ENCODE measurements at places on chromosomes 1 and 21.

DNA sequence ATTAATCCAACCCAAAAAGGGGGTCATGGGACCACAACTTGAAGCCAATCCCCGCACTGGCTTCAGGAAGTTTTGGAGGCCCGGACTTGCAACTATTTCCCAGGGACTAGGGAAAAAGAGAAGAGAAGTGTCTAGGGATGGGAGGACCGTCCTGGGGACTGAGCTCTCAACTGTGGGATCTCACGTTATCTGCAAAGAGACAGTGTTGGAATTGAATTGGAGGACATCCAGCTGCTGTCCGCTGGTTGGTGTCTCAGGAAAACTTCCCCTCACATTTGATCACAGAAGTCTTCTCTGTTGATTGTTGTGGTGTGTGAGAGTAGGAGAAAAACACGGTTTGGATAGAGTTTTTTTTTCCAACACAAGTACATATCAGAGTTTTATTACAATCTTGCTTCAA, 46.2 kb upstream of the CITED4 start:
- DNase-seq: no peak

DNA sequence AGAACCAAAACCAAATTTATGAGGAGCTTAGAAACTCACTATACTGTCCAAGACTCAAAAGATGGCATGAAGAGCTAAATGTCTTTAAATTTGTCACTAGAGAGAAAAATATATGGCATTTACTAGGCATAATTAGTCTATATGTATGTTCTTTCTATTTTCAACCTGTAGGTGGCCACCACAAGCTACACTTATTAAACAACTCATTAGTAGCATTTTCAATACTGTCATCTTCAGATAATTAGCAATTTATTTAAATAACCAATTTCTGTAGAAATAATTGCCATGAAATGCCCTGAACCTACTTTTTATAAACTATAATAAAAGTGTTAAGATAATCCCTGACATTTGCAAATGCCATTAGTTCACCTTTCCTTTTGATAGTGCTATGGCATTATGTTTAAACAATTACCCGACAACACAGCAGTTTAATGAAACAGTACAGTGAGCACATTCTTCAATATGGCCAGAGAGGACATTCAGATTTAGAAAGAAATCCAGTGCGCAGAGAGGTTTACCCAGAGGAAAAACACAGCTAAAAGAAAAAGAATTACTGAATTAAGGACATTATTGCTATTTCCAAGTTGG, 522.5 kb downstream of the PTBP2 start:
- DNase-seq: no peak

- no peak for DNase-seq
These were observed 20.4 kb upstream of the ITLN2 start for GRCh38 chr1:160975026-160975425.

GRCh38 chr1:90650401-90650800, 66.7 kb downstream of the BARHL2 start:
- no peak for DNase-seq

DNA sequence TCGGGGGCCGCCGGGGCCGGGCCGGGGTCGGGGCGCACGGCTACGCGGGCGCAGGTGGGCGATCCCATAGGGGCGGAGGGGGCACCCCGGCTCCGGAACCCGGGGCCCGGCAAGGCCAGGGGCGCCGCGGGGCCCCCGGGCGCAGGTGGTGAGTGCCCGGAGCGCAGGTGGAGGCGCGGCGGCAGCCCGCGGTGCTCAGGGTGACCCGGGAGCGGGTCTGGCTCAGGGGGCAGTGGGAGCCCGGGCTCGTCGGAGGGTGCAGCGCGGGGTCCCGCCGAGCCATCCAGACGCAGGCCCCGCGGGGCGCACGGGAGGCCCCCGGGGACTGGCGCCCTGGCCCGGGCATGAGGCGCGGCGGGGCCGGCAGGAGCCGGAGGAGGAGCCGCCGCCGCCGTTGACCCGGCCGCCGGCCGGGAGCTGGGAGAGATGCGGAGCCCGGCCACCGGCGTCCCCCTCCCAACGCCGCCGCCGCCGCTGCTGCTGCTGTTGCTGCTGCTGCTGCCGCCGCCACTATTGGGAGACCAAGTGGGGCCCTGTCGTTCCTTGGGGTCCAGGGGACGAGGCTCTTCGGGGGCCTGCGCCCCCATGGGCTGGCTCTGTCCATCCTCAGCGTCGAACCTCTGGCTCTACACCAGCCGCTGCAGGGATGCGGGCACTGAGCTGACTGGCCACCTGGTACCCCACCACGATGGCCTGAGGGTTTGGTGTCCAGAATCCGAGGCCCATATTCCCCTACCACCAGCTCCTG, 489 bp downstream of the CELSR2 start:
- no peak for DNase-seq

- no peak for DNase-seq
These were observed 51.3 kb upstream of the CXADR start for GRCh38 chr21:17461582-17461981.

- DNase-seq: no peak
These were observed 54.0 kb downstream of the CLIC6 start for GRCh38 chr21:34722684-34723300.

GRCh38 chr1:23524716-23525401, 6.2 kb downstream of the E2F2 start:
- DNase-seq: no peak

- DNase-seq: no peak
These were observed 208.8 kb downstream of the PLPP3 start for GRCh38 chr1:56370513-56370912.

DNA sequence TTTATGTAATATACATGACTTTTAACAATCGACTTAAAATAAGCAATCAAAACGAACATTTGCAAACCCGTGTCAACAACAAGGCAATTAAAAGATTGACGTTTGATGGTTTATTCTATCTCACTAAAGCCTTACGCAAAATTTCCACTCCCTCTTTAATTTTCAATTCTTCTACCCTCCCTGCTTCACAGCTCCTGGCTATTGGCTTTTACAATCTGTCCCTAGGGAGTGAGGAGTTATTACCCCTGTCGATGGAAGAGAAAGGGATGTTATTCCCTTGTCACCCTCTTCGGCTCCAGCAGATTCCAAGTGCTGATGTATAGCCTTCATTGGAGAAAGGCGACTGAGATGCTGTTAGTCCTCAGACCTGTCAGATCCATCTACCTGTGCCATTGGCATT, 161.3 kb downstream of the ZNF281 start:
- no peak for DNase-seq

- DNase-seq: no peak
These were observed 207.2 kb downstream of the PTGER3 start for GRCh38 chr1:70840260-70840953.

DNA sequence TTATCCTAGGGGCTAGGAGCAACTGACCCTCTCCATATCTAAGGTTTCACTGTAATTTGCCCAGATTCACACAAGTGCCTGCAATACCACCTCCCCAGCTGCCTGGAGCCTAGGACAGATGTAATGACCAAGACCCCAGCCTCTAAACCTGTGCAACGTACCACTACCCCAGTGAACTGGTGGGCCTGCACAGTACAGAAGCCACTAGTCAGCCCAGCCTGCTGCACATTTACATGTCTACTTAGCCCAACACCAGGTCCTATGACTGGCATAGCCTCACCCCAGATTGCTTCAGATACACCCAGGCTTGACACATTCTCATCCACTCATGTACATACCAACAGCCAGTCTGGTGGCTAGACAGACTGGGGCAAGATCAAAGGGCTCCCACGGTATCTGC, 1336.6 kb downstream of the BRINP3 start:
- DNase-seq: no peak

- no peak for DNase-seq
These were observed 625.8 kb upstream of the ADGRL2 start for GRCh38 chr1:81174811-81175476.

DNA sequence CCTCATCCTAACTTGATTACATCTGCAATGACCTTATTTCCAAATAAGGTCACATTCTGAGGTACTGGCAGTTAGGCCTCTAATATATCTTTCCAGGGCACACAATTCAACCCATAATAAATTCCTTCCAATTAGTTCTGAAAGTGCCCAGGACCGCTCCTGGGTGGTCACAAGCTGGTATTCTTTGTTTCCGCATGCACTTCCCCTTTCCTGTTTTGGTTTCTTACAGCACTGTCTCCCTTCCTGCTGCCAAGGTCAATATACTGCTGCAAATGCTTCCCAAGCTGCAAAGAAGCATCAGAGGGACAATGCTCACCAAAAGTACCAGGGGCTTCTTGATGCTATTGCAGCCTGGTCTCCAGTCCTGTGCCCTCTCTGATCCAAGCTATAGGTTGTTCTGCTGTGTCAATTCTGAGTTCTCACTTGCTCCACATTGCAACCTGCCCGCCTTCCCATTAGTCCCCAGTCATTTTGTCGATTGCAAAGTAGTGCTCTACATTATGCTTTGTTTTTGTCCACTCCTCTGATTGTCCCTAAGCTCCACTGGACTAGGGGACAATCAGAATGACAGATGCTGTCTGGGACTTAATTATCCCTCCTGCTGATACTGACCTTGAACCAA, 13.9 kb upstream of the XPR1 start:
- no peak for DNase-seq

DNA sequence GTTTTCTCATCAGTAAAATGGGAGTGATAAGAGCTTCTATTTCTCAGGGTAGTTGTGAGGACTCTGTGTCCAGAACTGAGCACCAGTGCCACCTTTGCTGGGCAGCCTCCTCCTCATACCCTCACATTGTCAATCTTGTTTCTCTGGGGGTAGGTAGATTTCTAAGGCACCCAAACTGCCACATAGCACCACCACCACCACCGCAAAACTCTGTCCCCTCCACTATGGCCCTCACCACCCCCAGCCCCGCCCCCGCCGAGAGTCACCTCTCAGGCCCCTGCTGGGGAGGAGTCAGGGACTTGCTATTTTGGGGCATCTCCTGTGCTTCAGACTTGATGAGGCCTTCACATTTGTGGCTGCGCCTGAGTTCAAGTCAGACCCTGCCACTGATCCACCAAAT, 549.2 kb downstream of the PTPRU start:
- no peak for DNase-seq

- DNase-seq: no peak
These were observed 53.4 kb downstream of the ZBTB18 start for GRCh38 chr1:244104309-244105060.

DNA sequence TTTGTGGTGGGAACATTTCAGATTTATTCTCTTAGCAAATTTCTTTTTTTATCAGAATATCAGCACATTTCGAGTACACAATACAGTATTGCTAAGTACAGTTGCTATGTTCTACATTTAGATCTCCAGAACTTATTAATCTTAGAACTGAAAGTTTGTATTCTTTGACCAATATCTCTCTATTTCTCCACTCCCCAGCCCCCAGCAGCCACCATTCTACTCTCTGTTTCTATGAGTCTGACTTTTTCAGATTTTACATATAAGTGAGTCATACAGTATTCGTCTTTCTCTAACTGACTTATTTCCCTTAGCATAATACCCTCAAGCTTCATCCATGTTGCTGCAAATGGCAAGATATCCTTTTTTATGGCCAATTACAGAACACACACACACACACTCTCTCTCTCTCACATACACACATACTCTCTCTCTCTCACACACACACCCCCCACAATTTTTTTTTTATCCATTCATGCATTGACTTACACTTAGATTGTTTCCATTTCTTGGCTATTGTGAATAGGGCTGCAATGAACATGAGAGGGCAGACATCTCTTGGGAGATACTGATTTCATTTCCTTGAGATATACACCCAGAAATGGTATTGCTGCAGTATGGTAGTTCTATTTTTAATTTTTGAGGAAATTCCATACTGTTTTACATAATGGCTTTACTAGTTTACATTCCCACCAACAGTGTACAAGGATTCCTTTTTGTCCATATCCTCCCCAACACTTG, 15.7 kb downstream of the RPTN start:
- DNase-seq: no peak

GRCh38 chr1:30998887-30999286, 66.6 kb downstream of the PUM1 start:
- no peak for DNase-seq

- DNase-seq: no peak
These were observed 96.8 kb upstream of the C1orf21 start for GRCh38 chr1:184289825-184290550.

DNA sequence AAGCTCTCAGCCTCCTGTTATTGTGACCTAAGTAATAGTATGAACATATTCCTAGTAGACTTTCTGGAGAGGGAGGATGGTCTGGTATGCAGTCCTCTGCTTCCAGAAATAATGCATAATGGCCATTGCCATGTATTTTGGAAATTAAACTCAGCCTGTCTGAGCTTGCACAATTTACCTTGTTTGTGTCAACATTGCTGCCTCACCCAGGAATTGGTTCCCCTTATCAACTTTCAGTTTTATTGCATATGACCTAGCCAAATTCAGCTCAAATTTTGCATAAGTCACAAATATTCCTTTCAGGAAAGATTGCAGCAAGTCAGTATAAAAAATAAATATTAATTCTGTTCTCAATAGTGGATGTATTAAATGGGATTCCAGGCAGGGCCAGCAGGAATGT, 101.9 kb upstream of the SLC5A9 start:
- DNase-seq: no peak

DNA sequence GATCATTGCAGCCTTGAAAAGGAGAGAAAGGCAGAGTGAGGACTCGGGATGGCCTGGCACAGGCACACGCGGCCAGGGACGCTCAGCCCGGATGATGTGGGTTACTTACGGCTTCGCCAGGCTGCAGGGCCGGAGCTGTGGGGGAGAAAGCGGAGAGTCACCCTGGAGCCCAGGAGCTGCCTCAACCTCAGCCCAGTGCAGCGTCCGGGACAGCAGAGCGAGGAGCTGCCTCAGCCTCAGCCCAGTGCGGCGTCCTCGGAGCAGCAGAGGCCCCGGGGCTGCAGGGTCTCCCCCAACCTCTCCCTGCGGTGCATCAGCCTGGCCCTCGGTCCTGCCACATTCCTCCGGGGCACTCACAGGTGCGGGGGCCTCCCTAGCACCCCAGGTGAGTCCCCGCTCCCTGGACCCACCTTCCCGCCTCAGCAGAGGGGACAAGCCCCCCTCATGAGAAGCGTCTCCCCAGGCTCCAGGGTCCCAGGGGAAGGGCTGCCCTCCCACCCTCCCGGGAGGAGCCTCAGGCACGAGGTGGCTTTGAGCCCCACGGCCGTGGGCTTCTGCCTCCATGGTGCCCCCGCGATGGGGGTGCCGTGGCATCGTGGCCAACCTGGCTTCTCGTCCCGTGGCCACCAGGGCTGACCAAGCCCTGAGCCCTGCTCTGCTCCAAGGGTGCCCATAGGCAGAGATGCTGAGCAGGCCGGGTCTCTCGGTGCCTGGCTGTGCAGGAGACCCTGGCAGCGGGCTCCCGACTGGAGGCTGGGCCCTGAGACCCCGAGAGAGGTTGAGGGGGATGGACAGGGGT, 10.5 kb upstream of the RNF223 start:
- no peak for DNase-seq

Data from thyroid gland (tissue), 4 donors.